ENCODE measurements at places on chromosomes 5 and 9.

DNA sequence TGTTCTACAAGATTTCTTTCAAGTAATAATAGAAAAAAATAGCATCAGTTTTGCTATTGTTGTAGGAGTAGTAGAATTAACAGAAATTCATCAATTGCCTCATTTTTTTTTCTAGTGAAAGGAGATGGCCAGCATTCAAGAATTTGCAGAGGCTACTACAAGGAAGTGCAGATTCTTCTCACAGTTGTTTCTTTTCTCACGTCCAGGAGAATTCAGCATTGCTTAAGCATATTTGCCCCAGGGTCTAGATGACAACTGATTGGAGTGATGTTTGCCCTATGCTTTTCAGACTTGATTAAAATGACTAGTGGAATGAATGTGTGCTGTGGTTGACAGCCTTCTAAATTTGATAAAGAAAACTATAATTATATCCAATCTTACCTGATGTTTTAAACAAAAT is 46.6 kb upstream of the SLC12A2 start:
- no peak for DNase-seq

DNA sequence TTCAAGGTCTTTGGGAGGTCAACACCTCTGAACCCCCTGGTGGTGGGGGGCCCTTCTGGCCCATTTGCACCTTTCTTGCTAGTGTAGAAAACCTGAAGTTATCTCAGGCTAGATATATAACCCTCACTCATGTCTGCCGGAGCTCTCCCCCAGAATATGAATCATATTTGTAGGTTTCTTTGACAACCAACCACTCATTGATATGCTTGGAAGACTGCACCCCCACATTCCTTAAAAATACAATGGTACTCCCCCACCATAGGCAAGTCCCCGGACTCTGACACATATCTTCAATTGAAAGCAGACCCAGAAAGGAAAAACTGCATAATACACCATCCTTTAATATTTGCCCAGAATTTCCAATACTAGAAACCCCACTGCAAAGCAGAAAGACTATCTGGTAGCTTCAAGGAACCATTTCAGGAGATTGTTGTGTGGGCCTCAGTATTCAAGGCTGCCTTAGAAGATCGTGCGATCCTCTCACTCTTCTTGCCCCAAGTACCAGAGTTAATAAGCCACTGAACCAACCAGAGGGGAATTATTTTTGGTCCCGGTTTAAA is 978 bp upstream of the UBE2B start:
- DNase-seq, result peak; percentile 8

DNA sequence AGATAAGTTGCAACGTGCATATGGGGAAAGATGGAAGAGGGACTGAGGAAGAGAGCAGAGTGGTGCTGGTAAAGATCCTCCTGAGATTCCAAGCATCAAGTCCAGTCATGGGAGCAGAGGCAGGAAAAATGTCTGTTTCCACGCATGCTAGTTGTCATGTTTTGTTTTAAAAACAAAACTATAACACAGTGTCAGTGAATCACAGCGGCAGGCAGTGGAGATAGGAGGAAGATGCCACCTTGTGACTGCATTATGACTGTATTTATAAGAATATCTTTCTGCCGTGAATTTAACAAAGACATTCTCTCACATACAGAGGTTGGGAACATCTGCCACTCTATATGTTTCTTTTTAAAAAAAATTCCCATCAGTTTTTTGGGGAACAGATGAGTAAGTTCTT is 3.7 kb upstream of the SVEP1 start:
- no peak for DNase-seq

- peak; percentile 66 for DNase-seq
Measured at GRCh38 chr9:122991370-122991830, 42.1 kb upstream of the GPR21 start.

- DNase-seq, result peak; percentile 90
Measured at GRCh38 chr5:131610198-131611063, 24.6 kb downstream of the RAPGEF6 start.

- DNase-seq, result no peak
Measured at GRCh38 chr9:21060919-21061561, 16.7 kb downstream of the IFNB1 start.

DNA sequence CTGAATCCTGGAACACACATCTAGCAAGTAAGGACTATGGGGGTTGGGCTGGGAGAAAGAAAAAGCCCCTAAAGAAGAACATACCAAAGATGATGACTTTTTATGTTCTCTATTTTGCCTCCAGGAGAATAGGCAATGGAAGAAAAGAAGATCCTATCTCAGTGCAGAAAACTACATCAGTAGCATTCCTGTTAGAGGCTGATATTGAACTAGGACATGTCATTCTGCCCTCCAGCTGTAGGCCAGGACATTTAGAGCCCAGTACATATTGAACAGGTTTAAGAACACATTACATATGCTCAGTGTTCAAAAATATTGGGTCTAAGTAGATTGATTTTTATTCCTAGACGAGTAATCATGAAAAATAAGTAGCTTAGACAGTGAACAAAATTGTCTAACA is 24.7 kb downstream of the PRLR start:
- DNase-seq, result no peak

DNA sequence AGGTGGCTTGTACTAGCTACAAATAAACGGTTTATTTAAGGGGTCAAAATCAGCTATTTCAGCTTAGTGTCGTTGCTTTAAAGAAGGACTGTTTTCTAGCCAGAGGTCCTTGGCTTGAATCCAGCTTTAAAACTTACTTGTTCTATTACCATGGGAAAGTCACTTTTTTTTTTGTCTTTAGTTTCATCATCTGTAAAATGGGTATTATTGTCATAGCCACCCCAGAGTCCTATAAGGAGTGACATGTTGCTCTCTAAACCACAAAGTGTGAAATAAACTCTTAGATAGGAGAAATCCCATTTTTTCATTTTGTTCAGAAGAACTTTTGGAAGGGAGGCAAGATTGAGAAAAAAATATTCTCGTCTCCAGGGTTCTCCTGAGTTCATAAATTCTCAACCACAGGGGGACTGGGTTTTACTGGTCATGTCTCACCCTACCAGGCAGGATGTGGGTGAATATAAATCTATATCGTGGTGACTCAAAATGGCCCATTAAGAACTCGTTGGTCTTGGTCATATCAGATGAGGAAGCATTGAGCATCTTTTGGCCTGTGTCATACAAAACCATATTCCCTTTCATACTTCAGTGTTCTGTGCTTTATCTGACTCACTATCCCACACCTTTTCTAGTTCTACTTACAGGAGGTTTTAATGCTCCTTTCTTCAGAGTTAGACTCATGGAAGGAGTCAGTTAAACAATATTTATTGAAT is 202.7 kb upstream of the NR3C1 start:
- no peak for DNase-seq

- DNase-seq, result no peak
Measured at GRCh38 chr9:4066120-4066519, 233.7 kb downstream of the GLIS3 start.

DNA sequence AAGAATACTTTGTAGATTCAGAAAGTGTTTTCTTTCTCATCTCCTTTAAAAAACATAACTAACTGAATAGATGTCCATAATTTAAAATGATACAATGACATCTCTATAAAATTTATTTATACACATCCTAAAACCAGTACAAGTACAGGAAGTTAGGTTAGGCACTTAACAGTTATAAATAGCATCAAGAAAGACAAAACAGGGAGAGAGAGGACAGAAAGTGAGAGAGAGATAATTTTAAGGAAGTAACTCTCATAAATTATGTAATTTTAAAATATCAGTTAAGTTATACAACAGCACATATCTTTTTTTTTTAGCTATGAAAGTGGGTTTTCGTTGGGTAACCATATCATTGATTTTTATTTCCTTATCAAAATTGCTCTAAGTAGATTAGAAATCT is 1068.6 kb downstream of the TAF11L14 start:
- no peak for DNase-seq

DNA sequence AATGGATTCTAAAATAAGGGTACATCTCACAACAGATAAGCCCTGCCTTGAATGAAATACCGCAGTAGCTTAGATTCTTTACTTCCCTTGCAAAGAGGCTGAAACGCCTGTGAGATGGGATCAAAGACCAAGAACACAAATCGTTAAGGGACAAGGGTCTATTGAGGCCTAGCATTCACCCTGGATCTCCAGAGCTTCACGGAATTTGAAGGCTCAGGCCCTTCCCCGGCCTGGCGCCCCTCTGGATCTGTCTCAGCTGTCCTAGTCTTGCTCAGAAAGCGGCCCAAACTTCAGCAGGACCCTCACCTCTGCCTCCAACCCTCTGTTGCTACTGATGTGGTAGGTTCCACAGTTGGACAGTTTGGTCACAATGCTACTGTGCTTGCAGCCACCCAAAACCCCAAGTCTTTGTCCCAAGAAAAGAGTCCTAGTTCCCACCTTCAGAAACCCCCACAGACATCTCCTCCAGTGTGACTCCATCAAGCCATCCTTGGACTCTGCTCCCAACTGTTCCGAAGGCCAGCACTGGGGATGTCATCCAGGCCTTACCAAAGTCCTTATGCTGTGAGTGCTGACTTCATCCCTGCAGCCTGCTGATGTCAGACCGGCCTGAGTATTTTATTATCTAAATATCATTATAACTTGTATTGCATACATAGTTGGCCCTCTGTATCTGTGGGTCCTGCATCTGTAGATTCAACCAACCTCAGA is 9.4 kb downstream of the CORO2A start:
- DNase-seq, result no peak

- no peak for DNase-seq
Measured at GRCh38 chr5:138824924-138825863, 49.9 kb downstream of the LRRTM2 start.

- no peak for DNase-seq
Measured at GRCh38 chr5:380701-381309, 59.3 kb downstream of the AHRR start.

GRCh38 chr9:111001526-111001925 is 36.7 kb downstream of the LPAR1 start:
- no peak for DNase-seq

DNA sequence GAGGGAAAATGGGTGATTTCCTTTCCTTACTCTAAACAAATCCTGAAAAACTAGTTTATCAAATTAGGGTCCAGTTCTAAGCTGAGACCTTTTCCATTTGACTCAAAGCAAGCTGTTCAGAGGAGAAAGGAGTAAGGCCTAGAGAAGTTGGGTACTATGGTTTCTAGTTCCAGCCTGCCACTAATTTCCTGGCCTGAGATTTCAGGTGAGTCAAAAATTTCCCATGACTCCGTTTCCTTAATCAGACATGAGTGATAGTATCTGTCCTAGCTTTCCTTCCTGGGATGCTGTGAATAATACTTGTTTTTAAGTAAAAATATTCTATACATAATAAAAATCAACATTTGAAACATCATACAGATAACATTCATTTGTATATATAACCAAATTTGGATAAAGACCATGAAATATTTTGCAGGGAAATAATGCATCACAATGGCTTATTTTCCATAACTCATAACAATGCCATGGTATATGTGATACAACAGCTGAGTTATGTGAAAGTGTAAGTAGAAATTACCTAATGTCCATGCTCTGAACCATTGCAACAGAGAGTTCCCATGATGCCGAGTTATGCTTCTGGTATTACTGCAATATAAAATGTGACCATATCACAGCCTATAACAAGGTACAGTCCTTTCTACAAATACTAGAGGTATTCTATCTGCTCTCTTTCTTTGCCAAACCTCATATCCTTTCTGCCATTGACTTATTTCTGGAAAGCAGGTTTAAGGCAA is 142.7 kb downstream of the MLLT3 start:
- DNase-seq, result no peak

GRCh38 chr5:134132372-134133187 is 18.1 kb downstream of the TCF7 start:
- no peak for DNase-seq

GRCh38 chr9:26975728-26976707 is 19.8 kb downstream of the IFT74 start:
- peak; percentile 30 for DNase-seq

DNA sequence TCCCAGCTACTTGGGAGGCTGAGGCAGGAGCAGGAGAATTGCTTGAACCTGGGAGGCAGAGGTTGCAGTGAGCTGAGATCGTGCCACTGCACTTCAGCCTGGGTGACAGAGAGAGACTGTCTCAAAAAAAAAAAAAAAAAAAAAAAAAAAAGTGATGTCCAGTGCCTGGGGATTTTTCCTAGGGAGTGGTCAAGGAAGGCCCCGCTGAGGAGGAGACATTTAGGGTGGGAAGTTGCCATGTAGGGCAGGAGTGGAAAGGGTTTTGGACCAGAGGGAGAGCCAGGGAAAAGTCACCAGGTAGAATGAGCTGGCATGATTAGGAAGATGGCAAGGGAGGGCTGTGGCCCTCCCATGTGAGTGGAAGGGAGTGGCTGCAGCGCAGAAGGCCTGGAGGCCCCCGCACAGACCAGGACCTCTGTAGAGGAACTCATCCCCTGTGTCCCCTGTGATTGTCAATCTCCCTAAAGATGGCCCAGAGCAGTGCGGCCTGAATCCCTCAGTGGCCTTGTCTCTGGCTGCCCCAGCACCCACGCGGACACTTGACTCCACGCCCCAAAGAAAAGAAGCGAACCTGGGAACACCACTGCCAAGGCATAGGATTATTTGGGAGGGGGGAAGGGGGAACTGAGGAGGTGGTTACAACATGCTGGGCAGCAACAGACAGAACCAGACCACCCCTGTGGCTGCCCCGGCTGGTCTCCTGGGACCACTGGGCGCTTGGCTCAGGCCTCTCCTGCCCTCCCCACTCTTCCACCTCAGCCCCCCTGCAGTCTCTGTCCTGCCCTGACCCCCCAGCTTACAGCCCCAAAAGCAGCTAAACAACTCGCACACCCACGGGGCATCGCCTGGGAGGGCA is 2.6 kb upstream of the SQSTM1 start:
- DNase-seq, result no peak

- no peak for DNase-seq
Measured at GRCh38 chr5:160297776-160298175, 14.6 kb downstream of the CCNJL start.

- DNase-seq, result no peak
Measured at GRCh38 chr5:176693477-176693851, 46.2 kb downstream of the TSPAN17 start.

- DNase-seq, result no peak
Measured at GRCh38 chr9:129949821-129950220, 93.2 kb downstream of the FNBP1 start.

DNA sequence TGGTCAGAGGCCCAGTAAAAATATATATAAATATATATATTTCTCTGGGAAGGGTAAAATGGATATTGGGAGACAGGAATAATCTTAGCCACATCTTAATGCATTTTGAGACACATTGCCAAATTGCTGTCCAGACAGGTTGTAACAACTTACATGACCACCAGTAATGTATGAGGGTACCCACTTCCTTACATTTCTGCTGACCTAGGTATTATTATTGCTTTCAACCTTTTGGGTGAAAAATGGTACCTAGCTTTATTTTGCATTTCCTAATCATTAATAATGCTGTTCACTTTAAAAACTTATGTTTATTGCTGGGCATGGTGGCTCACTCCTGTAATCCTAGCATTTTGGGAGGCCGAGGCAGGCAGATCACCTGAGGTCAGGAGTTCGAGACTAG is 61.5 kb downstream of the MEGF10 start:
- no peak for DNase-seq

GRCh38 chr9:136274786-136275654 is 28.9 kb downstream of the CCDC187 start:
- DNase-seq, result no peak

DNA sequence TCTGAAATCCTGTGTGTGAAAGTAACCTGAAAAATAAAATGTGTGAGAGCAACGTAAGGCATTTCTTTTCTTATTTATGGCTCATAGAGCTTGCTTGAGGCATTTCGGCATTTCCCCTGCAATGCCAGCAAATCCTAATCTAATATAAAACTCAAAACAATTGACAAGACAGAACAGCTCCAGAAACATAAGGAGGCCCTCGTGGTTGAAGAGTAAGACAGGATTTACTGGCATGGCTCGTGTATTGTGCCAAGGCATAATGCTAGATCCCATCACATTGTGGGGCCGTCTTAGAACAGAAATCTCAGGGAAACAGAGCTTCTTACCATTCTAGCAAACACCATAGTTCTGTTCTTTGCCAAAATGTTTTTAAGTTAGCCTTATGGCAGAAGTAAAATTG is 166.2 kb downstream of the NTRK2 start:
- DNase-seq, result no peak
